ENCODE measurements at places on chromosomes 12 and 14. TPM values are rescaled to one million over a fixed set of nuclear protein-coding genes. Genes with fewer than 3 reads are reported as not detected.
A peak's percentile ranks its signal among the peaks of the same experiment; 100 is the strongest.

DNA sequence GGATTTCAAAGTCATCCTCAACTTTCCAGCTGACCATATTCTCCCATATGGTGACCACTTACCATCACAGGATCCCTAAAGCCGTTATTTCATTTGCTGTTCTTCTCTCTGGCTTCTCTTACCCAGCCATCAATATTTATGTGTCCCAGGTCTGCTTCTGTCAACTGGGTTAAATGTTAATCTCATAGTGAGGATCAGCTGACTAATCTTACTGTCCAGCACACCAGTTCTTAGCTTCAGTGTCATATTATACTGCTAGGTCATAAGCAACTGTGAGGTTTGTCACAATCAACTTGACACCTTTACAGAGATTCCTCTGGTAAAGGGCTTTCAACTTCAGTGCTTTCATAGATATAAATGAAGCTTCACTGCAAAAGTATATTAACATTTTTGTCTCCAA lies 294.4 kb downstream of the DIO2 start:
- DNase-seq = no peak

Gene KRT6C
- not detected for total RNA-seq

Gene CD4
- 267 TPM for total RNA-seq

Gene C12orf76
- total RNA-seq = 28.4 TPM

Gene IAPP
- total RNA-seq = not detected

DNA sequence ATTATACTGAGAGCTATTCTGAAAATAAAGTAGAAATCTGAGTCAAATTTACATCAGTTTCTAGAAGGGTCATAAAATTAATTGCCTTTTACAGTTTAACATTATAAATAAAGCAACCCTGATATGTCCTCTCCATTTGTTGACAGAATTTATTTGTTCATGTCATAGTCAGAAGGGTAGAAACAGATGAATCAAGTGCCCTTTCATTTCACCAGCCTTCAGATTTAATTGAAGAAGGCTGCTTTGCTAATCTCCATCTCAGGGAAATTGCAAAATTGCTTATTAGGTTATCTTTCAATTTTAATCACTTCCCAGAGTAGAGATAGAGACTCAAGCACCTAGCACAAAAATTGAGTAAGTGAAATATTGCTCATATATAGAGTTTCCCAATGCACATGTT lies 76.8 kb downstream of the ATXN7L3B start:
- no peak for DNase-seq

DNA sequence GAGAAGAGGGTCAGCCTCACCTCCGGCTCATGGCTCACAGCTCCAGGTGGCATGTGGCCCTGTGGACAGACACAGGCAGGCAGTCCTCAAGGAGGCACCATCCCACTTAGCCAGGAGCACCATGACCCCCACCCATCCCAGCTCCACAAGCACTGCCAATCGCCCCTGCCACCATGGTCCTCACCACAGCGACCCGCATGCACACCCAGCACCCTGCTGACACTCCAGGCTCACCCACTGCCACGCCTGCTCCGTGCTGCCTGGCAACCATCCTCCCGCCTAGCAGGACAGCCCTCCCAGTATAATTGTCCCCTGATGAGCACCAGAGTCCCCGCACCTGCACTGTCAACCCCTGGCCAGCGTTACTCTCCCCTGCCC lies 50.9 kb downstream of the TRPV4 start:
- DNase-seq = no peak

DNA sequence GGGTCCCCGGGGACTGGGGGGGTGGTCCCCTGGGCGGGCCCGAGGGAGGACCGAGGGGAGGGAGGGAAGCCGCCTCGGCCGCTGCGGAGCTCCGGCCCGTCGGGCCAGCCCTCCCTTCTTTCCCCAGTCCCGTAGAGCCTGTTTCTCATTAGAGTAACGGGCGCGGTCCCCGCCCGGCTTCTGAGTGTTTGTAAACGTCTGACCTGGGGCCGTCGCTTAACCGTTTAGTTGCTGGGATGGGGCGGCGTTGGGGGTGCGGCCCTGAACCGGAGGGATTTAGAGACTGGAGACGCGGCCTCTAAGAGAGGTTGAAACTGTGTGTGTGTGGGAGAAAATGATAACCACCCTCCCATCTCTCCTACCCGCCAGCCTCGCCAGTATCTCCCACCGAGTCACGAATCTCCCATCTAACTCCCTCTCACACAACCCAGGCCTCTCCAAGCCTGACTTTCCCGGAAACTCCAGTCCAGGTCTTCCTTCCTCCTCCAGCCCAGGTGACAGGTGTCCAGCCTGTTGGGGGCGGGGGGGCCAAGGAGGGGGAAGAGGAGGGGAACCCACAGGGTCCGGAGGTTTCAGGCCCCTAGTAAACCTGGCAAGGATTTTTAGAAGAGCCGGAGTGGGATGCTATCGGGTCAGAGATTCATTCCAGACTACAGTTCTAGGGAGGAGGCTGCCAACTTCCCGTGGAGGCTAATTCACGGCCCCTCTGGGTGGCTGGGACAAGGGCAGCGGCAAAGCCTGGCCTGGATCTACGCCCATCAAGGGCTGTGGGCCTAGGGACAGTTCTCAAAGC lies 1.1 kb upstream of the NFATC4 start:
- DNase-seq = peak; percentile 19

Gene PPP1R1A
- not detected for total RNA-seq

Gene SIX1
- not detected for total RNA-seq

- DNase-seq = no peak
Observed at GRCh38 chr12:19431407-19432308, 7.6 kb upstream of the AEBP2 start.

GRCh38 chr12:41605545-41606305 lies 417.6 kb downstream of the PDZRN4 start:
- DNase-seq = no peak

Data from naive thymus-derived CD4-positive, alpha-beta T cell (primary cell).